Right forelimb (tissue), 1 donor: ENCODE measurements at places on chromosomes 5 and 9.

GRCh38 chr5:135008556-135008955 is 25.5 kb downstream of the PITX1 start:
- no peak for DNase-seq

GRCh38 chr5:33120671-33121070 is 320.1 kb upstream of the TARS1 start:
- no peak for DNase-seq

- no peak for DNase-seq
Observed at GRCh38 chr5:53422539-53422938, 57.9 kb upstream of the FST start.

GRCh38 chr5:65394087-65394486 is 87.6 kb downstream of the ADAMTS6 start:
- no peak for DNase-seq

DNA sequence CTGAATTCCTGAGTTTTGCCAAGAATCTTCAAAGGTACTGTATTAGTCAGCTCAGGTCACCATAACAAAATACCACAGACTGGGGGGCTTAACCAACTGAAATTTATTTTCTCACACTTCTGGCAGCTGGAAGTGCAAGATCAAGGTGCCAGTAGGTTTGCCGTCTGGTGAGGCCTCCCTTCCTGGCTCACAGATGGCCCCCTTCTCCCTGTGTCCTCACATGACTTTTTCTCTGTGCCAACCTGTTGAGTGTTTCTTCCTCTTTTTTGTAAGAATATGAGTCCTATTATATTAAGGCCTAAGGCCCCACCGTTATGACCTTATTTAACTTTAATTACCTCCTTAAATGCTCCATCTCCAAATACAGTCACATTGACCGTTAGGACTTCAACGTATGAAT is 156.1 kb upstream of the KIF2A start:
- DNase-seq, result no peak

- no peak for DNase-seq
Observed at GRCh38 chr9:110801426-110801825, 132.8 kb downstream of the MUSK start.

DNA sequence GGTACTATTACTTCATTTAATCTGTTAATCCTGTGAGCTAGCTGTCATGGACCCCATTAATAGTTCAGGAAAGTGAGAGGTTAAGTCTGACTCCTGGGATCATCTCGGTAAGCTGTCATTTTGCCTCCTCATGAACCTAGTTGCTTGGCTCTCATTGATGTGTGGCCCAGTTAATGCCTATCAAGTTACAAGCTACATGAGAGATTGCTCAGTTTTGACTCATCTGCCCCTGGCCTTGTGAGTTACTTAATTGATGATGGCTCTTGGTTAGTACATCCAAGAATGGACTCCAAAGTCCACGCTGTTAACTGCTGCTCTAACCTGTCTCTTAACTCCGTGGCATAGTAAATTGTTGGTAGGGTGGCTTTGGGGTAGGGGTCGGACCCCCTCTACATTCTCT is 23.9 kb downstream of the LARP1 start:
- no peak for DNase-seq

DNA sequence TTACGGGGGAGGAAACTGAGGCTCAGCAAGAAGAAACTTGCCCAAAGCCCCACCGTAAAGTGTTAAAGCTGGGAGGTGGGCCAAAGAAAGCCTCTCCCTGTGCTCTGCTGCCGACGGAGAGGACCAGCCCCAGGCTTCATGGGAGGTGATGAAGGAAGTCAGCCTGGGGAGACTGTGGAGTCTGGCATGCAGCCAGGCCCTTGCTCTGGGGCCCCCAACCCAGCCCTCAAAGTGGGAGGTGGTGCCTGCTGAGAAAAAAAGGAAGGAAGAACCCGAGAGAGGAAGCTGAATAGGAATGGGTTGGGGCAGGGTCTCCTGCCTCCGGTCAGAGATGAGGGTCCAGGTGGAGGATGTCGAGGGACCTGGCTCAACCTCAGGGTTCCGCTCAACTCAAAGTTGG is 3.8 kb downstream of the RNF44 start:
- DNase-seq, result no peak

- DNase-seq, result peak; percentile 90
Observed at GRCh38 chr5:174724484-174725260, at the start of gene MSX2. TSS of gene MSX2 (plus strand) at chr5:174724582. CDS start at chr5:174724660, 78 bp downstream.

DNA sequence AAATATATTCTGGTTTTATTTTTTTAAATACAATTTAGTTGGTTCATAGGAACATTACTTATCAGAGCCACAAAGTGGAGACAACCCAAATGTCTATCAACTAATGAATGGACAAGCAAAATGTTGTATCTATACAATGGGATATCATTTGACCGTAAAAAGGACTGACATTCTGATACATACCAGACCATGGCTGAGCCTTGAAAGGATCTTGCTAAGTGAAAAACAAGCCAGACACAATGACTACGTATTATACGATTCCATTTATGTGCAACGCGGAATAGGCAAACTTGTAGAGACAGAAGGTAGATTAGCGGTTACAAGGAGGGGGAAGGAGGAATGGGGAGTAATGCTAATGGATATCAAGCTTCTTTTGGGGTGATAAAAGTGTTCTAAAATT is 621.6 kb downstream of the BNC2 start:
- no peak for DNase-seq

- DNase-seq, result peak; percentile 87
Observed at GRCh38 chr5:137888863-137889759, at the start of gene PKD2L2. TSS of gene PKD2L2 (plus strand) at chr5:137889457. CDS start at chr5:137889492, 35 bp downstream.

GRCh38 chr5:143362664-143363227 is 40.7 kb downstream of the NR3C1 start:
- no peak for DNase-seq

DNA sequence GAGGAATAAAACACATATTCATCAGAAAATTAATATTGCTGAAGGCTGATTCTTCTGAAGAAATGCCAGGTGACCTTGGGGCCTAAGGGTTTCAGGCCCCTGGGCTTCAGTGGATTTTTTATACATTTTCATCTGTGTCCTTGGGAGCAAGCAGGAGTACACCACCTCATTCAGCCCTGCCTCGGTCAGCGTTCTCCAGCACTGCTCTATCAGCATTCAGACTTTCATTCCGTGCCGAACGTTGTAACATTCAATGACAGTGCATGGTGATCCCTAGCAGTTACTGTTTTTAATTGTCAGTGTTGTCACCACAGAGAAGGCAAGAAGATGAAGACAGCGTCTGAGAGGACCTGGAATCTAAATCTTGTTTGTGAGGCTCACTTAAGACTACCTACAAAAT is 490.4 kb downstream of the DNAH5 start:
- no peak for DNase-seq

DNA sequence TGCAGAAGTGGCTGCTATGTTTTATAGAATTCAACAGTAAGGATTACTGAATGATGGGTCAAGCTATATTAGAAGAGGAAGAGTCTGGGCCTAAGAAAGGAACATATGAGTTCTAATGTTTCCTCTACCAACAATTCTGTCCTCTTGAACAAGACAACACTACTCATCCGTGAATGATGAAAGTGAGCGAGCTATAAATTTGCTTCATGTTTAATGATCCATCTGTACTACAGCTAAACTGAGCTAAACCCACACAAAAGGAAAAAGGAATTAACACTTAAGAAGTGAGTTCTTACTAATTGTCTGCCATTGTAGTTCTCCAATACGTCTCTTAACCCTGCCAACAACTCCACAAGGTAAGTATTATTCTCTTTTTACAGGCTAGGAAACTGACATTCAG is 204.4 kb downstream of the GLIS3 start:
- DNase-seq, result no peak

DNA sequence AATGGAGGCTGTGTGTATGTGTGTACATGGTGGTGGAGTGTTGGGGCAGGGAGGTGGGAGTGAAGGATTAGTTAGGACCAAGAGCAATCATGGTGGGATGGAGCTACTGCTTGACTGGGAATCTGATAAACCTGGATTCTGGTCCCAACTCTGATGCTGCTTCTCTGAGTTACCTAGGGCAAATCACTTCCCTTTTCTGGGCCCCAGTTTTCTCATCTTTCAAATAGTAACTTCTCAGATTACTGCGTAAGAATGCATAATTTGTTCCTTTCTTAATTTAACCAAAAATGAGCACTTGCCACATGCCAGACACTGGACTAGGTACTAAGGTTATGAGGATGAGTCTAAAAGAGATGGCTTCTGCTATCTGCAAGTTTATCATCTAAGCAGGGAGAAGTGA is 20.8 kb upstream of the ANXA6 start:
- no peak for DNase-seq

GRCh38 chr5:123722451-123722850 is 210.5 kb downstream of the CSNK1G3 start:
- no peak for DNase-seq

DNA sequence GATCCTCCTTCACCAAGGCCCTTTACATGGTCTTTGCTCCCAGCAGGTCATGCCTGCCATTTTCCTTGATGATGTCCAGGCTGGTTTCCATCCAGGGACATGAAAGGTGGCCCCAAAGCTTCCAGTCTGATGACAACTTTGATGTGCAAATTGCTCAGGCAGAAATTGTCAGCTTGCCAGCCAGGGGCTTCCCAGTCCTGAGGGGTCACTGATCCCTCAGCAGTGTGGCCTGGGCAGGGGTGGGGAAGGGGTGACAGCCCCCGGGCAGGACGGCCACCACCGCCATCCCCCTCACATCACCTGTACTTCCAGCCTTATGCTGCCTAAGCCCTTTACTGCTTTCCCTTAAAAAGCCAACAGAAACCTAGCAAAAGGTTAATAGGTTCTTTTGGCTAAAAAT is 96.3 kb downstream of the ANKRD33B start:
- DNase-seq, result no peak

DNA sequence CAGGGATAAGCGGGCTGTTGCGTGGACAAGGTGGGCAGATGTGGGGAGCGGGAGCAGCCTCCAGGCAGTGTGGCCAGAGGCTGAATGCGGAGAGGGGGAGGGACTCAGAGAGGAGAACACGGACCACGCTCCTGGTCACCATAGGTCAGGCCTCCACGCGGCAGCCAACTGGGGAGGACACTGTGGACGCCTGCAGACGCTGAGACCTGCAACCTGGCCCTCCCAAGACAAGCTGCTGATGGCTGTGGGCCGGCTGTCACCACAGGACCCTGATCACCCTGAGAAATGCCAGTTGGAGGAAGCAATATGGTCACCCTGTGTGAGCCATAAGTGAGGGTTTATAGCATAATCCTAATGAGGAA is 16.8 kb downstream of the LPCAT1 start:
- no peak for DNase-seq

GRCh38 chr5:73917891-73918290 is 291.9 kb downstream of the ARHGEF28 start:
- no peak for DNase-seq

DNA sequence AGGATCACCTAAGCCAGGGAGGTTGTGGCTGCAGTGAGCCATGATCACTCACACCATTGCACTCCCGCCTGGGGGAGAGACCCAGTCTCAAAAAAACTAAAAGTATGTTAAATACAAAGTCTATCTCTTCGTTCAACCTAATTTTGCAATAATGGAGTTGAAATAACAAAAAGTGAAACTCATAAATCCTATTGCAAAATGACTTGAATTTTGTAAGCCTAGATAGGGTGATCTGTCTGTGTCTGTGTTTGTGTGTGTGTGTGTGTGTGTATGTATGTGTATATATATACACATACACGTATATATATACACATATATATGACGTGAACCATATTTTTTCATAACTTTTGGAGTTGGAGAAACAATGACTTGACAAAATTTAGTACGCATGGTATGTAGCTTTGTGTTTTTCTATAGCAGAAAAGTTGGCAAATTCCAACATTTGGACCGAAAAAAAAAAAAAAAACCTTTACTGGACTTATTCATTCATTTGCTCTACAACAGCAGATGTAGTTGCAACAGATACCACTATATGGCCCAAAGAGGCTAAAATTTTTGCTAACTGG is 76.9 kb upstream of the CDH6 start:
- DNase-seq, result no peak

DNA sequence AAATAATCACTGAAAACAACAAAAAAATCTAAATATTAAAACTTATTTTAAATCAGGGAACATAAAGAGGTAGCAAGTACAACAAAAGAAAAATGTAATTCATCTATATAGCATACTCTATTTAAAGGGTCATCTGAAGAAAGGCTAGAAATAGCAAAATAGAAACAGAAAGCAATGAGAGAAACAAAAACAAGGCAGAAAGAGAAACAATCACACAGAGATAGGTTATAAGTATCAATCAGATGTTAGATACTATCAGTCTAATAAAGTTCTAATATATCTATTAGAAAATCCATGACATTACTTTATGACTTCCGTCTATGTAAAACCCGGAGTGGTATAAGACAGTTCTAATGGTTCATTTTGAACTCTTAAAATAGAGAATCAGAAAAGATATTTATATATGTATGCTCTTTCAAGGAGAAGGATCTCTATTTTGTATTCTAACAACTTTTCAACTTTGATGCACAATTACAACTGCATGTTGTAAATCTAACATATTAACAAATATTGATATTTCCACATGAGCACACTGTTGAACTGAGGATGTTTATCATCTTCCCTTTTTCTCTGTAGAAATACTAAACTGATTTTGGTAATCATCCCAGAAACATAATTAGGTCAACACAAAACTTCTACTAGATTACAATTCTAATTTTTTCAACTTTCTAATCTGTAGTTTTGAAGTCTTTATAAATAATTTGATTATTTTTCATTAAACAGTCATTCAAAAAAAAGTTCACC is 15.8 kb downstream of the RICTOR start:
- DNase-seq, result no peak

DNA sequence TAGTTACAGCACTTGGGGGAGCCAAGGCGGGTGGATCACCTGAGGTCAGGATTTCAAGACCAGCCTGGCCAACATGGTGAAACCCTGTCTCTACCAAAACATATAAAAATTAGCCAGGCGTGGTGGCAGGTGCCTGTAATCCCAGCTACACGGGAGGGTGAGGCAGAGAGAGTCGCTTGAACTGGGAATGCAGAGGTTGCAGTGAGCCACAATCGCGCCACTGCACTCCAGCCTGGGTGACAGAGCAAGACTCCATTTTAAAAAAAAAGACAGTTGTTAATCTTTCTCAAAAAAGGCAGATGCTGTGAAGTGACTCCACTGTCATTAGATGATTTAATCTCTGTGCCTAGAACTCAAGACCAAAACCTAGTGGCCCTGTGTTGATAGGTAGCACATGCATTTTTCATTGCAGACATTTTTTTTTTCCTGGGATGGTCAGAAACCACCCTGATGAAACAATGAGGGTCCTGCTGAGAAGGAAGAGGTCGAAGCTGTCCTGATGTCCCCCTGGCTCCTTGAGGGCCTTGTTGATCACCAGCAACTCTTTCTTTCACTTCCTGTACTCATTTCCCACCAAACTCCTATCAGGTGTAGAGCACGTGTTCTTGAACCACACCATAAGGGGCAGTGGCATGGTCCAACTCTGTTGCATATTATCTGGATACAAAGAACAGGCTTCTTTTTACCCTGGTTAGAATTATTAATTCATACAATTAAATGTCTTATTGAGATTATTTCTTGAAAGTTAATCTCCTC is 382.2 kb downstream of the ICE1 start:
- DNase-seq, result no peak
